ENCODE measurements at places on chromosomes 6 and 20.

- DNase-seq, result no peak
Observed at GRCh38 chr20:25206063-25206403, 10.5 kb downstream of the ENTPD6 start.

DNA sequence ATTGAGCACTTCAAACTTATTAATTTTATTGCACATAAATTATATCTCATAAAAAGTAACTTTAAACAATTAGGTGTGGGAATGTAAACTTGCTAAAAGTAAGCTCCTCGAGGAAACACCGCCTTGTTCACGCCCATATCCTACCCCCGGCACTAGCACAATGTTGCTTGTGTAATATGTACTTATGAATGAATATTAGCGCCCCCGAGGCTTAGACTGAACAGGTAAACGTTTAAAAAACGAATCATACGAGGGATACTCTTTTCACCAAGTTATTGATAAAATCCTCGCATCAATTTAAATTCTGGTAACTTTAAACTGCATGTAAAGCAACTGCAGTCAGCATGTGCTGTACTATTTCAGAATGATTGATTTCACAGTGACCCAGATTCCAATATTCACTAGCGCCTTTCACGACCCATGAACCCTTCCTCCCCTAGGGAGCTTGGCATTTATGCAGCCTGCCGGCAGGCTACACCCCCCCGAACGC is 637 bp downstream of the TFB1M start:
- DNase-seq, result peak; percentile 29

DNA sequence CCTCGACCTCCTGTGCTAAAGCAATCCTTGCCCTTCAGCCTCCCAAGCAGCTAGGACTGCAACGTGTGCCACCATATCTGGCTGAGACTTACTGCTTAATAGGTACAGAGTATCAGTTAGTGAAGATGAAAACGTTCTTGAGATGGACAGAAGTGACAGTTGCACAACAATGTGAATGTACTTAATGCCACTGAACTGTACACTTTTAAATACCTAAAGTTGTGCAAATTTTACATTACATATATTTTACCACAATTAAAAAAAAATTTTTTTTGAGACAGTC is 25.9 kb downstream of the NUDT3 start:
- DNase-seq, result no peak

DNA sequence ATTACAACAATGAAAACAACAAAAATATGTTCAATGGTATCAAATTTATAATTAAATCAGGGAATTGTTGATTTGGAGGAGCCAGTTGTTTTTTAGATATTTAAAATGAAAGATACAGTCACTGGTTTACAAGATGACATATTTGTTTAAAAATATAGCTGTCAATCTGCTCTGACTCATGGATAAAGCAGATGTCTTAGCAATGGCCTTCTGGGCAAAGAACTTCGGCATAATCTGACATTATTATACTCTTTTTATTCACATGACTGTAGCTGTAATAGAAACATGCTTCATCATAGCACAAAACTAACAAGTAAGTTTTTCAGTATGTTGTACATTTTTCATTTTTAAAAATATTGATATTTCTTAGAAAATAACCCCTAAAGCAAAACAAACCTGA is 267.4 kb downstream of the CENPW start:
- DNase-seq, result no peak

GRCh38 chr6:145360865-145361264 is 374.5 kb downstream of the EPM2A start:
- no peak for DNase-seq

DNA sequence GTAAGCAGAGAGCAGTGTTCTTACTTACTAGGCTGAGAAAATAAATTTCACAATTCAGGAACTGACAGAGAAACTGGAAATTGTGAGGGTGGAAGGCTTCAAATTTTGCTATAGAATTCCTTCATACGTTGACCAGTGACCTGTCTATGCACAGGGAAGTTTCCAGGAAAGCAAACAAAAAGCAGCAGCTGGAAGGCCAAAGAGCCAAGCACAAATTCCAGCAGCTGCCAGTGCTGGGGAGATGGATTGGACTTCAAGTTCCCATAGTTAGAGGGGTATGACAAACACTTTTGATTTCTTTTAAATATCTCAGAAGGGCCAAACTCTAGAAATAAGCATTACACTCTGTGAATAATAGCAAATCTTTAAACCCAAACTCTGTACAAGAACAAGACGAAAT is 299.1 kb upstream of the KCNQ5 start:
- no peak for DNase-seq

All from activated CD4-positive, alpha-beta memory T cell treated with anti-CD3 and anti-CD28 coated beads for 36 hours (primary cell).